ENCODE measurements at places on chromosomes 7 and 10.

DNA sequence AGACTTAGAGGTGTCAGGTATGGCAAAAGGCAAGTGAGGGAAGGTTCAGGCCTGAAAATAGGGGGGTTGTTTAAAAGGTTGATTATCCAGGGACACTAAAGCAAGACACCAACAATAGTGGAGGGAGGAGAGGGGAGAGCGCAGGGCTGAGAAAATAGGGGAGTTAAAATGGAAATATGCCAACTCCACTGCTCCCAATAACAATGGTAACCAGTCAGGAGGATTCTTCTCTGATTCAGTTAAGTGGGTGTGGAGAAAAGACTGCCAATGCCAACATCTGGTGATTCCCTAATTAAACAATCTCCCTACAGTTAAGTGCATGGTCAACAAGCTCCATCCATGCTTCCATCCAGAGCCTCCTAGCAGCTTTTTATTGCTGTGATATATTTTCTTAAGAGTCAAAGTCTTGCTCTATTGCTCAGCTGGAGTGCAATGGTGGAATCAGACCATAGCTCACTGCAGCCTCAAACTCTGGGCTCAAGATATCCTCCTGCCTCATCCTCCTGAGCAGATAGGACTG, 183.3 kb downstream of the JAZF1 start:
- peak; percentile 58 for DNase-seq

- DNase-seq = no peak
Observed at GRCh38 chr7:320297-320696, 30.3 kb downstream of the FOXL3 start.

DNA sequence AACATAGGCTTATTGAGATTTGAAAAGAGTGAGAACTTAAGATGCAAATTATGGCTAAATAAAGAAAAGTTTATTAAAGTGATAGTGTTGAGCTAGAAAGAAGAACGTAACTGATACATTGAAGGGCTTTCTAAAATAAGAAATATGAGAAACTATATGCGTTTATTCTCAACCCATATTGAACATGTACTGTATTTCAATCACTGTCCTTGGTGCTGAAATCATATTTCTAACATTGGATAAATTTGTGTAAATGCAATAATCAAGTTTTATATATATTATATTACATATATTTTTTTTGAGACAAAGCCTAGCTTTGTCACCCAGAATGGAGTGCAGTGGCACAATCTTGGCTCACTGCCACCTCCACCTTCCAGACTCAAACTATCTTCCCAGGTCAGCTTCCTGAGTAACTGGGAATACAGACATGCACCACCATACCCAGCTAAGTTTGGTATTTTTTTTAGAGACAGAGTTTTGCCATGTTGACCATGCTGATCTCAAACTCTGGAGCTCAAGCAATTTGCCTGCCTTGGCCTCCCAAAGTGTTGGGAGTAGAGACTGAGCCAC, 1065.8 kb downstream of the REEP3 start:
- no peak for DNase-seq

GRCh38 chr7:7719236-7719635, 829 bp upstream of the RPA3 start:
- DNase-seq = peak; percentile 66

DNA sequence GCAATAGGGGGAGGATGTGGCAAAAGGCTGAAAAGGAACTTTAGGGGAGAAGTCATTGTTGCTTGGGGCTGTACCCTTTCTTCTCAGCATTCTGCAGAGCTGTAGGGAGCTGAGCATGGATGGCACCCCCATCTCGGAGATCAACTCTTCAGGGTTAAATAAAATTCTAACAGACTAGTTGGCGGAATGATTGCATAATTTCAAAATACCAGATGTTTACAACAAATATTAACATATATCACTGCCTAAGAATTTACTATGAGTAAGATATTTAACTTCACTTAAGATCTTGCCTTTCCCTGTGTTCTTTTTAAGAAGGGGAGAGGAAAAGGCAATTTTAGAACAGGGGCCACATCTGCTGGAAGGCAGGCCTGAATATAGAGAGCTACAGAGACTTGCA, 509 bp upstream of the OR2F1 start:
- no peak for DNase-seq

DNA sequence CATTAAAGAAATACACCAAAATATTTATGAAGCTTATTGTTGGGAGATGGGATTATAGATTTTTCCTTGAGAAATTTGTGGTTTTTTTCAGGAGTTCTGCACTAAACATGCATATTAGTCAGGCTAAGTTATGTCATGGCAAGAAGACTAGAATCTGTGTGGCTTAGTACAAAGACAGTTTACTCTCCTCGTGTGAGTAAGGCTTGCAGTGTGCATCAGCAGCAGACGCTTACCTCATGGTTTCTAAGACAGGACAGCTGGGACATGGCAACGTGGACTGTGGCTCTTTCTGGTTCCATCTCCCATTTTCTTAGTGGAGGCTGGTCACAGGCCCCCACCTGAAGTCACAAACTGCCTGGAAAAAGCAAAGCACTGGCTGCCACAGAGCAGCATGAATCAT, 429.6 kb upstream of the VSTM2A start:
- DNase-seq = no peak

DNA sequence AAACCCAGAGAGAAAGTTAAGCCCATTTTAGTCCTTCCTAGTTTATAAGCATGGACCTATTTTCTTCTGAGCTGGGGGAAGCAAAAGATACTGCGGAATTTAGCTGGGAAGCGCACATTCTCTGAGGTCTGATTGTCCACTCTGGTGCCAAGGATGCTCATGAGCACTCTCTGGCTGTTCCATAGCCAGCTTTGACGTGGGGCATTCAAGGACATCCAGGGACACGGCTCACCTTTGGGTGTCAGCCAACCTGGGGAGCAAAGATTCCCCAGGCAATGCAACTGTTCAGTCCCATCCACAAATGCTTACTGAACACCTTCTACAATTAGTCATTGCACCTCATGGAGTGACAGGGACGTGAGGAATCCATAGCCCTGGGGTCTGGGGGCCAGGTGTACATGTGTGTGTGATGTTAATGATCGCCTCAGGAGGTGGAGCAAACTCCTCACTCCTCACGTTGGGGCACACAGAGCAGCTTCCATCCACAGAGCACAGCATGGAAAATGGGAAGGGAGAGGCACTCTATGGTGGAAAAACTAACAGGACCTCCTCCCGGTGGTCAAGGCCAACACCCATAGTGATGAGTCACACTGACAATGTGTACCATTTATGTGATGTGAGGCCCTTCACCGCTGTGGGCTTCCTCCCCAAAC, 67.5 kb upstream of the IGFBP3 start:
- no peak for DNase-seq

DNA sequence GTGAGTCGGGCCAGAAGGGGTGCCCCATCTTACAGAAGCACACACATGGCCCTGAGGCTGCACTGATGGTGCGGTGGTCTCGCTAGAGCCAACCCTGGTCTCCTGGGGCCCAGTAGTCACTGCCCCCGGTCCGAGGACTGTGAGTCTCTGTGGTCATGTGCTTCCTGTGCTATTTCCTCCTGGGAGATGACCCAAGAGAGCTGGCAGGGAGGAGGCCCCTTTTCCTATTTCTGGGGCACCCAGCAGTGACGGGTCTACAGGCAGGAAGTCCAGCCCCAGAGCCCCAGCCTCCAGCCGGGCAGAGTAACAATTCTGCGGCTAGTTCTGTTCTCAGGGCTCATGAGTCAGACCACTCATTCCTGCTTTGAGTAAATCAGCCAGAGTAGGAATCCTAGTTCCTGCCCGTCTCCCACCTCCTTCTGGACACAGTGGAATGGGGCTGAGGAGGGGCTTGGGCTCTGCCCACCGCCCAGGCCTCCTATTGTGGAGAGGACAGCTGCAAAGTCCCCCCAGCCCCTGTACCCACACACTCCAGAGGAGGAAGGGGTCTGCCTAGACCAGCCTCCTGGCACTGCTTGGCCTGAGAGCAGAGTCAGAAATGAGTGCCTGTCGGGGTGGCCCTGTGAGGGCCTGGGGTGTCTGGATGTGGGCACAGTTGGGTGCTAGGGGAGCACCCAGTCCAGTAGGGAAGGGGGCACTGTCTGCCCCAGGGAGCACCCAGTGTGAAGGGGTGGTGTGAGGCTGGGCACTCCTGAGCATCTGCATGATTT, 80.5 kb upstream of the PPIF start:
- DNase-seq = no peak

DNA sequence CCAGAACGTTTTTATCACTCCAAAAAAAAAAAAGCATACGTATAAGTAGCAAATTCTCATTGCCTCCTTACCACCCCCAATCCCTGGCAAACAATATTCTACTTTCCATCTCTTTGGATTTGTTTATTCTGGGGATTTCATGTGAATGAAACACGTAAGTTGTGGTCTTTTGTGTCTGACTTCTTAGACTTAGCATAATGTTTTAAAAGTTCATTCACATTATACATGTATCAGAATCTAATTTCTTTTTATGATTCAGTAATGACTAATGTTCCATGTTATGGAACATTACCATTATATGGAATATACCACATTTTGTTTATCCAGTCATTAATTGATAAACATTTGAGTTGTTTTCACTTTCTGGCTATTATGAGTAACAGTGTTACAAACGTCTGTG, 12.5 kb upstream of the KLHL7 start:
- no peak for DNase-seq

- DNase-seq = no peak
Observed at GRCh38 chr7:22055226-22055625, 109.5 kb upstream of the CDCA7L start.

GRCh38 chr7:66152371-66153191, 37.9 kb downstream of the CRCP start:
- no peak for DNase-seq

DNA sequence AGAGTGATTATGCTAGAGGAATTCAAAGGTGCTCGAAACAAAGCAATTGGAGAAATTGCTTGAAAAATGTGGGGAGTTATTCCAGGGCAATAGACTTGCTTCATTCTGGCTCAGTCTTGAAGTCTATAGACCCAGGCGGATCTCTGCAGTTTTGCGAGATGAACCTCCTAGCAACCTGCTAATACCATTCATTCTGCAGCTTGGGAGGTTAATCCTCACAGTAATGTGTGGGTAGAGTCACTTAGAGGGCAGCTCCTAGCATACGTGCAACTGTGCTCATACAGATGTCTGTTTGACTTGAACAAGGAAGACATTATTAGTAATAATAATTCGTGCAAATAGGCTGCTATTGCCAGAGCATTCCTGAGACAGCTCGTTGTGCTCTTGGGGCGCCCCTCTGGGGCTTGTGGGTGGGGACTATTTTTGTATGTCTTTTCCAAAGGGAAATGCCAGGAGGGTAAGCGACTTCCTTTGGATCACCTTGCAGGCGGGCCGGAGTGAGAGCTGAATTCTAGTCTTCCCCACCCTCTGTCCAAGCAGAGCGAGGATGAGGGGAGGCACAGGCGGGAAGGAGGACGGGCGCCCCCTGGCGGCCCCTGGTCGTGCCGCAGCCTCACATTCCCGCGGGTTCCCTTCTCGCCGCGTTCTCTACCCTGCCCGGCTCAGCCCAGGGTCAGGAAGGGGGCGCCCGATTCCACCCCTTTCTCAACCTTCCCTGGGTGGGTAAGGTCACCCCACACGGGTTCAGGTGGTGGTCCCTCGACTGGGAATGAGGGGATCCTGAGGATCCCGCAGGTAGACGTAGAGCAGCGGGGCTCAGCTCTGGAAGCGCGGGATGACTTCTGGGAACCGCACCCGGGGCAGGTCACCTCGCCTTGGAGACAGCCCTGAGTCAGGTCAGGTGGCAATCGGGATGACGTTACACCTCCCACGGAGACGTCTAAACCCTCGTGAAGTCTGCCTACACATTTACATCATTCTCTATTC, 241.5 kb downstream of the PHTF2 start:
- no peak for DNase-seq

DNA sequence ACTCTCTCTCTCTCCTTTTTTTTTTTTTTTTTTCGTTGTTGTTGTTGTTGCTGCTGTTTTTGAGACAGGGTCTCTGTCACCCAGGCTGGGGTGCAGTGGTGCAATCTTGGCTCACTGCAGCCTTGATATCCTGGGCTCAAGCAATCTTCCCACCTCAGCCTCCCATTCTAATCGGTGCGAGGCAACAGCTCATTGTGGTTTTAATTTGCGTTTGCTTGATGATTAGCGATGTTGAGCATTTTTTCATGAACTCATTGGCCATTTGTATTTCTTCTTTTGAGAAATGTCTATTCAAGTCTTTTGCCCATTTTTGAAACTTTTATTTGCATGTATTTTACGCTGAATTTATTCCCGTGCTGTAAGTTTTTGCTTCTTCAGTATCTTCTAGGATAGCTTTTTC, 13.3 kb upstream of the ZC3HAV1L start:
- DNase-seq = no peak

- peak; percentile 62 for DNase-seq
Observed at GRCh38 chr7:93228302-93228701, 2.0 kb upstream of the HEPACAM2 start.

DNA sequence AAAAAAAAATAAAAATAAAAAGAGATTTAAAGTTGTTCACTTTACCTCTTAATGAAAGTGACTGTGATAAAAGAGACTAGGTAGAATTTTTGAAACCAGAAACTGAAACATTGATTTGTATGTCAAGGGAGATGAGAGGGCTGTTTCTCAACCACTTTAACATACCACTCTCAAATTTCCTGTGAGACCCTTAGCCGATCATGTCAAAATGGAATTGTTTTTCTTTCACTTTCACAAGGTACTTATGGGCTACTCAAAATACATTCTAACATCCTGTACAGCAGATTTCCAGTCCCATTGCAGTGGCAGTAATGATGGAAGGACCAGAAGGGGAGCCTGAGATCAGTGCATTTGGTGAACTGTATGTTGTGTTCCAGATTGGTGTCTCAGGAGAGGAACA, 261.2 kb downstream of the PPP1R3A start:
- no peak for DNase-seq

GRCh38 chr7:77415476-77415822, 700 bp downstream of the GSAP start:
- DNase-seq = no peak

DNA sequence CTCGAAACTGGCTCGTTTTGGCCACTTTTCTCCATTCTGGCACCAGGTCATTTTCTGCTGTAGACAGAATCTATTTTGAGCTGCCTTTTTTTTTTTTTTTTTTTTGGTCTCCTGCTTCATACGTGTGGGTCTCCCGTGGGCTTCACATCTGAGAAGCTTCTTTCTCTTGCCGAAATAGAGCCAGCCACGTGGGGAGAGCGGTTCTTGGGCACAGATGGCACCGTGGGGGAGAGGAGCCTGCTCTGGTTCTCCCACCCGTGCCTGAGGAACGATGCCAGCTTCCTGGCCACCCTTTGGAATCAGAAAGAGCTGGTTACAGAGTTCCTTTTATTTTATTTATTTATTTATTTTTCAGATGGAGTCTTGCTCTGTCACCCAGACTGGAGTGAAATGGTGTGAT, 48.7 kb upstream of the OCM2 start:
- DNase-seq = no peak

DNA sequence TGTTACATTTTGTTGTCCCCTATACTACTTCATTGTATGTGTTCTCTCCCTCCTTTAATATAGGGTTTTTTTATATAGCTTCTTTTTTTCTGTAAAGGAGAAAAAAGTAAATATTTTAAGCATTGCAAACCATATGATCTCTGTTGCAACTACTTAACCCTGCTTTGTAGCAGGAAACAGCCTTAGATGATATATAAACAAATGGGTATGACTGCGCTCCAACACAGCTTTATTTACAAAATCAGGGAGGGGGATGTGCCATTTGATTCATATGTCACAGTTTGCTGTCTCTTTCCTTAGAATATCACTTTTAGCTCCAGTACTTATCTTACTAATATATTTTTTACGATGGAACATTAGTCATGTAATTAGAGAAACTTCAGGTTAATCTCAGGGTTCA, 155.2 kb upstream of the GNAI1 start:
- DNase-seq = no peak

GRCh38 chr7:135260930-135261721, 27.5 kb downstream of the STRA8 start:
- no peak for DNase-seq

- no peak for DNase-seq
Observed at GRCh38 chr10:43949351-43949750, 300.7 kb upstream of the ZNF32 start.

- DNase-seq = no peak
Observed at GRCh38 chr7:157789094-157789493, 452.3 kb downstream of the DNAJB6 start.

Measured in NCI-H524 (cell line).